Stimulated activated CD4-positive, alpha-beta T cell treated with anti-CD3 and anti-CD28 coated beads, Interleukin-2, amount 100 ng/mL, for 48 hours (primary cell): ENCODE measurements at places on chromosomes 1 and 21.

DNA sequence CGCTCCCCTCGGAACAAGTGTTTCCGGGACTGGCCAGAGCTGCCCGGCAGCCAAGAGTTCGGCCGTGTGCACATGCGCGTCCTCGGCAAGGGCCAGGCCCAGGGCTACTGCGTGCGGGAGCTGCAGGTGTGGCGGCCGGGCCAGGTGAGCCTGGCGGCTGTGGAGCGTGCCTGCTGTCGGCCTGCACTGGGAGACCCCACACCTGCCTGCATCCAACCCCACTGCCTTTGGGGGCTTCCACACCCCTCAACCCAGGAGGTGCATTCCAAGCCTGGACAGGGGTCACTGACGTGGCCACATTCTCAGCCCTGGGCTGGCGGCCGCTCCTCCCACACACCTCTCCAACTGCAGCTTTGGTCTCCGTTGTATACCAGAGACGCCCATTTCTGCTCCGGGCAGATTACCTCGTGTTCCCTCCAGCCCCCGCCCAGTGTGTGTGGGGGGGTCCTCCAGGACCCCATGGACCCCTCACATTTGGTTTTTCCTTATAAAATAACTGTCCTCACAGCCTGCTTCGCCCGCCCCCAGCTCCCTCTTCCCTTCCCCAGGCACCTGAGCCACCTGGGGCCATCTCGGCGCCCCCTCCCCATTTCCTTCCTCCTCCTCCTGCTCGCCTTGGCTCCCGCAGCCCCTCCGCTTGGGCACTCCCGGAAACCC is 6.1 kb downstream of the RNF223 start:
- no peak for DNase-seq

DNA sequence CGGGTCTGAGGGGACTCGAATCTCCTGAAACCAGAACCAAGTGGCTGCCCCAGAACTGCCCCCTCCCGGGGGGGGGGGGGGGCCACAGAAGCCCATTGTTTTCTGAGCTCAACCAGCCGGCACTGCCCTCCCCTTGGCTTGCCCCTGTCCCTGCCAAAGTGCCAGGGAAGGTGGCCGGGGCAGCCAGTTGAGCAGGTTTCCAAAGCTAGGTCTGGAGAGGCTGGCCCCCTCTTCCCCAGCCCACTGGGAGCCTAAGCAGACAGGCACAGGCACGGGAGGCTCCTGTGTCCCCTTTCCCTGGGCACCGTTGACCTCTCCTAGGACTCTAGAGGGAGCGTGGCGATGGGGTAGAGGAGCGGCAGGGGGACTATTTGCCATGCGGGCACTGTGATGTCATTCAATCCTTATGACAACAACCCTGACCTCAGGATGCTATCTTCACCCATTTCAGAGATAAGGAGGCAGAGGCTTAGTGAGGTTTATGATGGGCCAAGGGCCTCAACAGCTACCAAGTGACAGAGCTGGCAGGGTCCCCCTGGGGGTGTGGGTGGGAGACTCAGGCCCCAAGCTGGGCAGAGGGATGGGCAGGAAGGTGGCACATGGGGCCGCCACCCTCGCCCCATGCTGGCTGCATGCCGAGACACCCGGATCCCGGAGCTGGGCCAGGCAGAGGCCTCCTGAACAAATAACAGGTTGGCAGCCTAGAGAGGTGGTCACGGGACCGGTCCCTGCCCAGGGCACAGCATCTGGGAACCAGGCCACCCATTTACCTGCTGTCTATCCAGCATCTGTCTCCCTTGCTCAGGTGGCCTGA is 35.0 kb downstream of the RAP1GAP start:
- DNase-seq, result no peak

GRCh38 chr1:33388805-33389771 is 41.8 kb downstream of the PHC2 start:
- DNase-seq, result no peak

- DNase-seq, result no peak
These were observed 87.2 kb upstream of the CHODL start for GRCh38 chr21:18157406-18157805.

GRCh38 chr21:46284077-46284644 is 1.2 kb downstream of the MCM3AP start:
- no peak for DNase-seq

DNA sequence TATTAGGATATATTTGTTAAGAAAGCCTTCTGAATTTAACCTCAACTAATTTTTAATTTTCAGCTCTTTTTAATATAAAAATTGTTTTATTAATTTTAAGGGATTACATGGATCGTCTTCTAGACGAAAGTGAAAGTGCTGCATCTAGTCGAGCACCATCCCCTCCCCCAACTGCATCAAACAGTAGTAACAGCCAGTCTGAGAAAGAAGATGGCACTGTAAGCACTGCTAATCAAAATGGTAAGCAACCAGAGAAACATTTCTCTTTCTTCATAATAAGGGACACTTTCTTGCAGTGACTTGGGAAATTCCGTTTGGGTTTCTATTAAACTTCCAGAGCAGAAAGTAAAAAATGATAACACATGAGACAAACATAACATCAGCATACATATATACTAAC is 56.9 kb downstream of the MIER1 start:
- DNase-seq, result no peak

- DNase-seq, result no peak
These were observed 1206.0 kb upstream of the TMPRSS15 start for GRCh38 chr21:19609611-19610010.

- DNase-seq, result no peak
These were observed 190.8 kb downstream of the LTN1 start for GRCh38 chr21:28801906-28802305.

- peak; percentile 53 for DNase-seq
These were observed 5.2 kb upstream of the FOXD3 start for GRCh38 chr1:63316984-63317816.

- no peak for DNase-seq
These were observed 25.1 kb upstream of the TP53BP2 start for GRCh38 chr1:223870617-223871574.

GRCh38 chr1:203098914-203099520 is 13.2 kb upstream of the MYOG start:
- no peak for DNase-seq

DNA sequence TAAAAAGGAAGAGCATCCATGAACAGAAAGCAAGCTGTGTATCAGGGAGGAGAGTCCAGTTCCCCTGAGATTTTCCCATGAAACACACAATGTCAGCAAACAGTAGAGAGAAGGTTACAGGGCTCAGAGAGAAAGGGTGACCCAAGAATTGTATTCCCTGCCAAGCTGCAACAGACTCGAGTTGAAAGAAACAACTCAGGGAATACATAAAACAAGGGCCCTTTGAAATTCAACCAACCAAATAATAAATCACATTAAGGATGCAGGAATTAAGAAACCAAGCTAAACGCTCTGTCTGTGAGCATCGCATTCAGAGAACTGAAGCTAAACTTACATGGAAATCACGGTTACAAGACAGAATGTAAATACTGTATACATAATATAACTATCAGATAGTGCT is 20.2 kb downstream of the S100A16 start:
- DNase-seq, result no peak

DNA sequence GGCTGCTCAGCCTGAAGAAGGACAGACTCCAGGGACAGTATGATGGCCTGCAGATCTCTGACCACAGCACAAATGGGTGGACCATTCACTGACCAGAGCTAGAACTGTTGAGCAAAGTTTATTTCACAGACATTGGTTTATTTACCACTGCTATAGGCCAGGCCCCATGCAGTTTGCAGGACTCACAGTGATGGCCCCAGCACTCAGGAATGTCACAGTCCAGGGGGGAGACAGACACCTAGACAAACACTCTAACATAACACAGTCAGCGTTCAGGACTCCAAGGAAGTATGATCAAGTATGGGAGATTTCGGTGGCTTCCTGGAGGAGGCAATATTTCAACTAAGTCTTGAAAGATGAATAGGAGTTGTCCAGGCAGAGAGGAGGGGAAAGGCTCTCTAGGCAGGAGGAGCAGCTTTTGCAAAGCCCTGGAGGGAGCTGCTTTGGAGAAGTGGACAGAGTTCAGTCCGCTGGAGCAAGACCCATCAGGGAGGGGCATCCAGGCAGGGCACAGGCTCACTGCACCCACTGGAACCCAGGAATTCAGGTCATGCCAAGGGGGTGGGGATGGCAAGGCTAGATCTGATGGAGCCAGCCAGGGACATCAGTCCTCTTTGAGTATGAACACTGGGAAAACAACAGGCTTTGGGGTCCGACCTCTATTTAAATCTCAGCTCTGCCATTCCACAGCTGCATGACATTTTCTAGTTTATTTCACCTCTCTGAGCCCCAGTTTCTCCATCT is 454.3 kb downstream of the MATN1 start:
- no peak for DNase-seq

GRCh38 chr1:21436488-21437340 is 3.2 kb upstream of the NBPF3 start:
- no peak for DNase-seq

GRCh38 chr1:98402860-98403259 is 258.7 kb upstream of the SNX7 start:
- DNase-seq, result no peak

DNA sequence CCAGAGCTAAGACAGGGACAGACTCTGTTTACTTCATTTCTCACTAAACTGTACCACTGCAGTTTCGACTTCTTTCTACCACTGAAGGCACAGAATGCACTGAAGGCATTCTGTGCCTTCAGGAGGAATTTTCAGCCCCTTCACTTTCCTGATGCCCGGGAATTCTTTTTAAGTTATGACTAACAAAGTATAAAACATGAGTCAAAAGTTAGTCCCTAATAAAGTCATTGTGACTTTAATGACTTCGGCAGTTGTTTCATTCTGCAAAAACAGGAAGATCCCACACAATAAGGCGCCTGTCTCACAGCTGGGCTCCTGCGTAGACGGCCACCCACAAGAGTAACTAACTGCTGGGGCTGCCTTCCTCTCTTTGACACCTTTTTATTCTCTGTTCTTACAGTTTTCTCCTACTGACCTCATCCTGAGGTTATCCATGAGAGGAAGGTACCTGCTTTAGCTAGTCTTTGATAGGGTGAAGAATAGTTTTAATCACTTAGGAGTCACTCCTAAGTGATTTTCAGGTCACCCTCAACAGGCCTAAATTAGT is 183.9 kb upstream of the SGIP1 start:
- DNase-seq, result no peak

DNA sequence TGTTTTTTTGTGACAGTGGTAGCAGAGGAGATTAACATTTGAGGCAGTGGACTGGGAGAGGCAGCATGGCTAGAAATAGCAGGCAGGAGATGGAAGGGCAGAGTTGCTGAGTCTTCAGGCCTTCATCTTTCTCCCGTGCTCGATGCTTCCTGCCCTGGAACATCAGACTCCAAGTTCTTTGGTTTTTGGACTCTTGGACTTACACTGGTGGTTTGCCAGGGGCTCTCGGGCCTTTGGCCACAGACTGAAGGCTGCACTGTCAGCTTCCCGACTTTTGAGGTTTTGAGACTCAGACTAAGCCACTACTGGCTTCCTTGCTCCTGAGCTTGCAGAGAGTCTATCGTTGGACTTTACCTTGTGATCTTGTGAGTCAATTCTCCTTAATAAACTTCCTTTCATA is 24.2 kb upstream of the LEFTY2 start:
- no peak for DNase-seq

GRCh38 chr1:156148216-156148615 is 5.2 kb upstream of the SEMA4A start:
- DNase-seq, result no peak

DNA sequence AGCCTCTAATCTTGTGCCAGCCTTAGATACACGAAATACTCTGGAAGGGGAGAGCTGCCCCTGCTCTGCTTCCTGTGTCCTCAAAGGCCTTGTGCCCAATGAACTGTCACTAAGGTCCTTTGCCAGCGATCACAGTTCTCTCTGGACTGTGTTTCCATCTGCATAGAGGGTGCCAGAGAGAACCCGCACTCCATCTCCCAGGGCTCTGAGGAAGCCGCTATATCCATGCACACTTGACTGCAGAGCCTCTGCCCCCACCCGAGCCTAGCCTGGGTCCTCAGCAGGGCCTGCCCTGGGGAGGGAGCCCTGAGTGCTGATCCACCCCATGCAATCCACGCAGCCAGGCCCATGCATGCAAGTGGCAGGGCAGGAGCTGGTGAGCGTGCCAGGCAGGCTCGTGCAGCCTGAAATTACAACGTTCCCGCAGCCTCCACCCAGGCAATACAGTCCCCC is 30.6 kb upstream of the KIF21B start:
- DNase-seq, result no peak

DNA sequence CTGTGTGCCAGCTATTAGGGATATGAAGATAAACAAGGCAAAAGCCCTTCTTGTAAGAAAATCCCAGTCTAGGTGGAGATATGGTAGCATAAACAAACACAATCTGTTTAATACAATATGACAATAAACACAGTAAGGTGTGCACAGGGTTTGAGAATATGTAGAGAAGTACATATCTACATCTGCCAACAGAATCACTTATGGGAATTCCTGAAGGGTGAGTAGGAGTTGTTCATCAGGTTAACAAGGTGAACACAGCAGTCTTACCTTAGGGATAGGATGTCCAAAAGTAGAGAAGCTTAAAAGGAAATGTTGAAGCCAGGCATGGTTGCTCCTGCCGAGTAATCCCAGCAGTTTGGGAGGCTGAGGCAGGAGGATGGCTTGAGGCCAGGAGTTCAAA is 57.7 kb upstream of the LRRC7 start:
- DNase-seq, result no peak

DNA sequence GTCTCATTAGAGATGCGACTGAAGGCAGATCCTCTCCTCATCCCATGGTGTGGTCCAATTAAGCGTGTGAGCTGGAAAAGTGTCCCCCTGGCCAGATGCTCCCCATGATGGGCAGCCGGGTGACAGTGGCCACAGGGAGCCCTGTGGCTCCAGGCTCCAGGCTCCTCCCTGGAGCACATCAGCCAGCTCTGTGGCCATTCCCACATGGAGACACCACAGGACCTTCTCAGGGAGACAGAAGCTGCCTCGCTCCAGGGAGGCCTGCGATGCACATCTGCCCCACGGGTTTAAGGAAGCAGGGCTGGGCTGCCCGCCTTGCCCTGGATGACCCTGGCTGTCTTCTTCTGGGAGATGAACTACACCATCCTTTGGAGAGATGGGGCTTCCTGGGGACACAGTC is 99.9 kb upstream of the TLR5 start:
- DNase-seq, result no peak

GRCh38 chr1:219746141-219746540 is 133.2 kb upstream of the ZC3H11B start:
- no peak for DNase-seq

GRCh38 chr1:60848583-60849188 is 233.7 kb upstream of the NFIA start:
- no peak for DNase-seq
